ENCODE measurements at places on chromosomes 13 and 19.

DNA sequence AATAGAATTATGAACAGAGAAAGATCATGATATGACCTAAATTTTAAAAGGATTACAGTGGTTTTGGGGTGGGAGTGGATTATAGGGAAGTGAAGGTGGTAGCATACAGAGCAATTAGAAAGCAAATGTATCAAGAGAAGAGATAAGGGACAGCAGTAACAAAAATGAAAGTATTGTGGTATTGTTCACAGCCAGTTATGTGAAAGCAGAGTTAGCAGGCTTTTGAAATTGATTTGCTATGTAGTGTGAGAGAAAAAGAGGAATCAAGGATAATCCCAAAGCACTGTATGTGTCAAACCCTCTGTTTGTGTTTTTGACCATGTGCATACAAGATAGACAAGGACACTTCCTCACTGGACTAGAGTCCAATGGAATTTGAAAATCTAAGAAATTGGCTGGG is 1721.4 kb downstream of the PCDH9 start:
- no peak for DNase-seq

- DNase-seq, result no peak
These were observed 879.0 kb upstream of the SLITRK5 start for GRCh38 chr13:86792153-86792651.

- no peak for DNase-seq
These were observed 1317.0 kb downstream of the PCDH9 start for GRCh38 chr13:65913173-65913572.

DNA sequence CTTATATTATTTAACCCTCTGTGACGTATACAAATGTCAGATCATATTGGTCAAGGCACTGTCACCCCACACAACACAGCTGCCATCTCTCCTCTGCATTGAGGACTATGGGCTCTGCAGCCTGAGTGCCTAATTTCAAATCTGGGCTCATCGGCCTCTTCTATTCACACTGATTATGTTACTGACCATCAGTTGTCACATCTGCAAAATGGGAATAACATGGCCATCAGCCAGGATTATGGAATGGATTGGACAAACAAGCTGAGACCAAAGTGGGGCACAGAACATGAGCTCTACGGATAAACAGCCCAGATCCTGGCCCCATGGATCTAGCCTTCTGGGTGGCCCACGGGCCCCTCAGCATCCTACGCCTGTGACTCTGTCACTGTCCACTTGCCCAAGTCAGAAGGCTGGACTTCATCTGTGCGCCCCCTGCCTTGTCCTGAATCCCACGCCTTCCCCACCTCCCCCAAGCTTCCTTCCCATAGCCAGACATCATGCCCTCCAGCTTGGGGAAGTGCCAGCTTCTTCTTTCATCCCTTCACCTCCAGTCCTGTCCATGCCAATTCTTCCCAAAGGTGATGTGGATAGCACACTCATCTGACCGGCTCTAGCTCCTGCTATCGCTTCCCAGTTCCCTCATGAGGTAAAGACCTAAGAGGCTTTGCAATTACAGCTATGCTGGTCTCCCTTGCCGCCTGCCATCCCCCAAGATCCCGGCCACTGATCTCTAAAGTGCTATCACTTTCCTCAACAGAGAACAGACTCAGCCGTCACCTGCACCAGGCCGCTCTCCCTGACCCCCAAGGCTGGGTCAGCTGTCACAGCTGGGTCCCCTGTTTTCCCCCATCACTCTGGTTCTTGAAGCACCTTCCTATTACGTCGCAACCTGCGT is 872 bp downstream of the FARSA start:
- no peak for DNase-seq

DNA sequence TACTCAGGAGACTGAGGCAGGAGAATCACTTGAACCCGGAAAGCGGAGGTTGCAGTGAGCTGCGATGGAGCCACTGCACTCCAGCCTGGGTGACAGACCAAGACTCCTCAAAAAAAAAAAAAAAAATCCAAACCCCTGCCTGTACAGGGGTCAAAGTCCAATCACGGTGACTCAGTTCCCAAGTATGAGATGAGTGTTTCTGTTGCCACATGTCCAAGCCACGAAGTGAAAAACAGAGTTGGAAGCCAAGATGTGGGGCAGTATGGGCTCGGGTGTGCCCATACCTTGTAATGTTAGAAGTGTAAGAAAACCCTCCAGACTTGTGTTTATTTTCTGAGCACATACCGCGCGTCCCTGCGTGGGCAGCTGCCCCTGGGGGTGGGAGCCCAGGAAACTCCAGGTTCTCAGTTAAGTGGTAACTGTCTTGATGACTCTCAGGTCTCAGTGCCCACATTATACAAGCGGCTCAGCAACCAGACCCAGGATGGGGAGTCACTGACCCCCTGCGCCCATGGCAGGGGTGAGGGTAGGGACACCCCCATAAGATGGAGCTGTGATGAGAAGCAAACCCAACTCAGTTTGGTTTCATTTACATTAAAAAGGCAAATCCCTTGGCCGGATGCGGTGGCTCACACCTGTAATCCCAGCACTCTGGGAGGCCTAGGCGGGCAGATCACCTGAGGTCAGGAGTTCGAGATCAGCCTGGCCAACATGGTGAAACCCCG is 1.2 kb upstream of the GPX4 start:
- peak; percentile 50 for DNase-seq

GRCh38 chr13:84865783-84866221 is 933.4 kb downstream of the SLITRK6 start:
- no peak for DNase-seq

DNA sequence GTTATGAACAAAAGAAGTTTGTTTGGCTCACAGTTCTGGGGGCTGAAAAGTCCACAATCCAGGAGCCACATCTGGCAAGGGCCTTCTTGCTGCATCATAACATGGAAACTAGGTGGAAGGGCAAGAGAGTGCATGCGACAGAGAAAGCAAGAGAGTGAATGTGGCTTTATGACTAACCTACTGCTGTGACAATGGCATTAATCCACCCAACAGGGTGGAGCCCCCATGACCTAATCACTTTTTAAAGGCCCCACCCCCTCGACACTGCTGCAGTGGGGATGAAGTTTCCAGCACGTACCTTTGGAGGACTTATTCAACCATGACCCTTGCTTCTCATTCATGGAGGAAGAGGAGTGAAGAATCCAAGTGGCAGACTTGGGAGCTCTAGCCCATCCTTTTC is 30.0 kb upstream of the RFXAP start:
- DNase-seq, result no peak

DNA sequence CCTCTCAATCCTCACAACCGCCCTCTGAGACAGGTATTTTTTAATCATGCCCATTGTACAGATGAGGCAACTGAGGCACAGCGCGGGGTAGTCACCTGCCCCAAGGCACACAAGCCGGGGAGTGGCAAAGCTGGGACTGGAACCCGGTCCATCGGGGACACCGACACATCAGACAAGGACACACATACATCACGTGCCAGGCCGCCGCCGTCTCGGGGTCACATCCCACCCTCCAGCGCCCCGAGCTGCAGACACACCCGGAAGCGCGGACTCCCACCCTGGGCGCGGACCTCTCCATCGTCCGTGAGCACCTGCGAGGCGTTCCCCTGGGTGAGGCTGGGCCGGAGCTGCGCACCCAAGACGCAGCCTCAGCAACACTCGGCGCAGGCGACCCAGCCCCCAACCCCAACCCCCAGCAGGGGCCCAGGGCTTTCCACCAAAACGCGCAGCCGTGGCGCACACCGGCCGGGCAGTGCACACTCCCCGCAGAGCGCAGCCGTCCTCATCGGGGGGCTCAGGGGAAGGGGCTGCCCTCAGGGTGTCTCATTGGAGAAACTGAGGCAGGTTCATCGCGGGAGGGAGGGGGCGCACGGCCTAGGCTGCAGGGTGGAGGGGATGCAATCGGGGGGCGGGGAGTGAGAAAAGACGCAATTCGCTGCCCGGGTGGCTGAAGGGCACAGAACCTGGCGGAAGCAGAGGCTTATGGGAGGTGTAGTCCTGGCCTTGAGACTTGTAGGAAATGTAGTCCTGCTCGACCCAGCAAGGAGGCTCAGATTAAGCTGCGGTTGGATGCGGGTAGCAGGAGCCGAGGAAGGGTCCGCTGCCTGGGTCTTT is 1.9 kb upstream of the LMTK3 start:
- DNase-seq, result peak; percentile 31

DNA sequence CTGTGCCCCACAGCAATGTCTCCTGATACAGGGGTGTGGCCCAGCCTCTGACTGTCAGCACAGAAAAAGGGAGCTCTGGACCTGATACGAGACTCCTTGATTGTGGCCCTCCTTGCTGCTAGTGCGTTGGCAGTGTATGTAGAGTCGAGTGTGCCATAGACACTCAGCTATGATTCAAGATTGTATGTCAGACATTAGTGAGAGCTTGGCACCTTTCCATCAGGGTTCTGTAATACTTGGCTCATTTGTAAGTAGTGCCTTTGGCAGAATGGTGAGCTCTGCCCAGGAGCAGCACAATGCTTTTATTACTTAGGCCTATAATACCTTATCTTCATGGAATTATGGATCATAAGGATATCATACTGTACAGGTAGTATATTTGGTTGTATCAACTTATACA is 83.4 kb downstream of the ATP8A2 start:
- no peak for DNase-seq

- no peak for DNase-seq
These were observed 19.6 kb downstream of the AP2A1 start for GRCh38 chr19:49786376-49786820.

DNA sequence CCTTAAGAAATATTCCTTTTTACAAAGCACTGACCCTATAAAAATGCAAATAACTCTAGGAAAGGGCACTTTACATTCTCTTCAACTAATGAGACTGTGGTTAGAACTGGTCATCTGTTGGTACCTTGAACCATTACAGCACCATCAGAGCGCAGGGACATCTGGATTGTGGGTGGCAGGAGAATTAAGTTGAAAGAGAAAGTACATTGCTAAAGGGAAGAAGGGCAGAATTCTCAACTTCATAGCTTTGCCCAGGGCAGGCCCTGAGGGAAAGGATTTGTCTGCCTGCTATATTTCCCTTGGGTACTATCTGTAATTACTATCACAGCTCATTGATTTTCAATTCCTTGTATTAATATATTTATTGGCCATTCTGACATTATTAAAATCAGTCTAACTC is 196.8 kb downstream of the KLF12 start:
- DNase-seq, result no peak

DNA sequence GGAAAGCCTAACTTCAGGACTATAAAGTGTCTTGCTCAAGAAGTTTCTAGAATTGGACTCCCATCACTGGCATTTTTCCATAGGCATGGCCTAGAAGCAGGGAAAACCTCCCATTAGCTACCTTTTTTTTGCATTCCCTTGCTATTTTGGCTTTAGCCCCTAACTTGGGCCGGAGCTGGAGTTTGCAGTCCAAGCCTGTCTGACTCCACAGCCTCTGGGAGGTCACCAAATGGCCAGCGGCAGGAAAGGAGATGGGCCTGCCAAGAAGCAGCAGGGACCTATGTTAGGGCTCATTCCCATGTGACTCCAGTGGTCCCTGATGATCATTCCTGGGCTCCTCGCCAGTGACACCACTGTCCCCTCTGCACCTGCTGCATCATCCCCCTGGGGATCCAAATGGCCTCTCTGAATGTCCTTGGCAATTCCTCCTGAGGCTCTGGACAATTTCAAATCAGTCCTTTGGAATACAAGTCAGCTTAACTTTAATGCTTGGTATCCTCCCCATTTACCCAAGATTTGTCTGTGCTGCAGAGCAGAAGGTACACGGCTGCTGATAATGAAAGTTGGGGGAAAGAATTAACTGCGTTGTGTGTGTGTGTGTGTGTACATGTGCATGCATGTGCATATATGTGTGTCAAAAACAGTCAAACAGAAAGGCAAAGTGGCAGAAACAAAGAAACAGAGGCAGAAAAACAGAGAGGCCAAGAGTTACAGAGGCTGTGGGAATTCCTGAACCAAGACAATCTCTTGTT is 69.8 kb upstream of the SERP2 start:
- DNase-seq, result no peak

DNA sequence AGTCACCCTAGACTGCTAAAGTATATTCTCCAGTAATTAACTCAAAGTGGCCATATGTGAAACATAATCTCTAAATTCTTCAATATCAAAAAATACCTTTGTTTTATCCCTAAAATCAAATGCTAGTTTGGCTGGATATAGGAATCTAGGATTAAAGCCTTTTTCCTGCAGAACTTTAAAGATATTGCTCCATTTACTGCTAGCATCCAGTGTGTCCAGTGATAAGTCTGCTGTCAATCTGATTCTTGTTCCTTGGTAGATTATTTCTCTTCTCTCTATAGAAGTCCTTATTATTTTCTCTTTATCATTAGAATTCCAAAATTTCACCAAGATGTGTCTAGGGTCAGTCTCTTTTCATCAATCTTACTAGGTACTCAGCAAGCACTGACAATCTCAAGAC is 384.6 kb downstream of the FGF14 start:
- no peak for DNase-seq

- no peak for DNase-seq
These were observed 43.2 kb upstream of the RANBP3 start for GRCh38 chr19:6020972-6021805.

DNA sequence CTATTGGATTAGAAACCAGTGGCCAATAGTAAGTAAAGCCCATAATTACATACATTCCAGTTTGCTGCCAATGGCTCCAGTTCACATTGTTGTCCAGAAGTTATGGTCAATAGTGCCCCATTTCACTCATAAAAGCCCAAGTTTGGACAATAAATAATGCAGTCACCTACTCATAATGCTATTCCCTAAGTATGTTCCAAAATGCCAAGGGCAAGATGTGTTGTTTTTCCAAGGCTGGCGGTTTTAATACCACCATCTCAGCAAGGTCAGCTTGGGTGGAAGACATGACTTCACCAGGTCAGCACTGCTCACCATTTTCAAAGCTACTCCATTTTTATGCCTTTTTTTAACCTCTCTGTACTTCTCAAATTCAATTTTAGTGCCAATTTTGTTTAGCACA is 32.7 kb downstream of the KCTD12 start:
- DNase-seq, result no peak

GRCh38 chr19:46014941-46015686 is 7.7 kb downstream of the PGLYRP1 start:
- DNase-seq, result no peak

GRCh38 chr13:64510747-64511146 is 2719.4 kb downstream of the PCDH9 start:
- DNase-seq, result no peak

GRCh38 chr19:1402411-1403070 is 1.2 kb upstream of the GAMT start:
- DNase-seq, result no peak

GRCh38 chr13:27980280-27980998 is 8.1 kb downstream of the URAD start:
- DNase-seq, result no peak

- no peak for DNase-seq
These were observed 62.4 kb upstream of the XPO4 start for GRCh38 chr13:20964904-20965303.

GRCh38 chr13:37923236-37923635 is 53.7 kb upstream of the TRPC4 start:
- DNase-seq, result no peak

DNA sequence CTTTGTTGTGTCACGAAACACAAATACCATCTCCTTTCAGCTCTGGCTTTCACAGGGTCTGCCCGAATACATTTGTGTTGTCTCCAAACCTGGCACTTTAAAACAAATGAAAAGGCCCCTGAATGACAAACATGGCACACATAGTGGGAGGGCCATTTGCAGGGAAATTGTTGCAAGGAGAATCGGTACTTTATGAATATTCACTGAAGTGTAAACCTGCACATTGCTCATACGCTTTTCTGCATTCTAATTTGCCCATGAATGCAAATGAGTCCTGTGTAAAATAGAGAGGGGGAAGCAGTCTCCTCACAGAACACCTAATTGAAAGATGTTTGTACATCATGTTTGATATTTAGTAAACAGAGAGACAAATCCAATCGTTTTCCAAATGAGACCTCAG is 82.7 kb upstream of the PCDH8 start:
- no peak for DNase-seq
